ENCODE measurements at places on chromosomes 4 and X.

DNA sequence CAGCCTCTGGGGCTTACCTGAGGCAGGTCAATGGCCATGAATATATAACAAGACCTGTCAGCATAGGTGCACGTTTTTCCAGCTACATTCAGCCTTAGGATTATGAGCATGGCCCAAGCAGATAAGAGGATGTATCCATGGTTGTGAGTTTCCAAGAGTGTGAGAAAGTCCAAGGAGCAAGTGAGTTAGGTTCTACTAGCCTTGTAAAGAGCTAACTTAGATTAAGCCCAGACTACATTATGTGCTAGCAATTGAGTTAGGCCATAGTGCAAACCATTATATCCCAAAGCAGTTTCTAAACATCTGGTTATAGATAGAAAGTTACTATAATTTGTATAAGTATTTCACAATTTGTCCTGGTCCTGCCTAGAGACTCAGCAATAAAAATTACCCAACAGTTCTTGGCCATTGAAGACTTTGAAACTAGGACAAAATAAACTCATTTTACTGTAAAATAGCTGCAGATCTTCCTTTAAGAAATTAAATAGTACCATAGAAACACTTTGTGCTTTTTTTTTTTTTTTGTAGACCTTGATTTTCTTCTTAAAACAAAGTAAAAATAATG lies 312.0 kb downstream of the CAMK2D start:
- DNase-seq = no peak

GRCh38 chrX:21940356-21940829 lies at the start of gene SMS:
TSS of gene SMS (plus strand) at chrX:21940709. CDS start at chrX:21940825, 116 bp downstream.
- peak; percentile 89 for DNase-seq

- no peak for DNase-seq
Observed at GRCh38 chrX:46643636-46644035, 70.1 kb downstream of the CHST7 start.

GRCh38 chrX:150270622-150271021 lies 92.5 kb upstream of the MAMLD1 start:
- DNase-seq = peak; percentile 67

- no peak for DNase-seq
Observed at GRCh38 chr4:6999172-7000086, 43.7 kb upstream of the TADA2B start.

DNA sequence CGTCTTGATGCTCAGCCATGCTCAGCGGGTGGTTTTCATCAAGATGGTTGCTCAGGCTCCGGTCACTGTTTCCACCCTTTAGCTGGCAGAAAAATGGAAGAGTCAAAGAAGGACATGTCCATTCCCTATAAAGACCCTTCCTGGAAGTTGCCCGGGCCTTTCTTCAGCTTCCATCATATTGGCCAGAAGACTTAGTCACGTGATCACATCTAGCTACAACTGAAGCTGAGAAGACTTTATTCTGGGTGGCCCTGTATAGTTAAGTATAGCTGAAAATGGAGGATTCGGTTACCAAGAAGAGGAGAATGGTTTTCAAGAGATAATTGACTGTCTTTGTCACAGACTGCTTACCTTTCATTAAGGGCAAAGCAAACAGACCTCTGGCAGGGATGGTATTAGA lies 296.7 kb upstream of the CASK start:
- DNase-seq = no peak

DNA sequence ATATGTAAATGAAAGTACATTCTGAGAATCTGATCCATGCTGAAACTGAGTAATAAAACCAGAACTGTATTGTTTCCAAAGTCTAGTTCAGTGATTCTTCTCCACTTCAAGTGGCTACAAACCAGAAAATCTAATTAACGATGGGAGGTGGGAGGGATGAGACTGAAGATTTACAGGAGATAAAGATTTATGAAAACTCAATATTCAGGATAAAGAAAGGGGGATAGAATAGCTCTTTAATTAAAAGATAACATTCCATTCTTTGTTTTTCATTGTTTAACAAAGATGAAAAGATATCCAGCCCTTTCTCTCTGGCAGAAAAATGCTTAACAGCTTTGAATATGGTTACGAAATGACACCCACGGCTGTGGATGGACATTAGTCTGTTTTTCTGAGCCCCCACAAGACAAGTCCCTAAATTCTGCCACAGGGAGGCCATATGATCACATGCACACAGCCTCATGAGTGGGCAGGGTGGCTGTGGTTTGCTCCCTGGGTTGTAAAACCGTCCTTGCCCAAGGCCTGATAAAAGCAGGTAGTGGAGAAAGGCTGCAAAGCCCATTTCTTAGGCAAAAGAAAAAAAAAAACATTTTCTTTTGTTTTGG lies 36.4 kb downstream of the TMEM150C start:
- DNase-seq = no peak

DNA sequence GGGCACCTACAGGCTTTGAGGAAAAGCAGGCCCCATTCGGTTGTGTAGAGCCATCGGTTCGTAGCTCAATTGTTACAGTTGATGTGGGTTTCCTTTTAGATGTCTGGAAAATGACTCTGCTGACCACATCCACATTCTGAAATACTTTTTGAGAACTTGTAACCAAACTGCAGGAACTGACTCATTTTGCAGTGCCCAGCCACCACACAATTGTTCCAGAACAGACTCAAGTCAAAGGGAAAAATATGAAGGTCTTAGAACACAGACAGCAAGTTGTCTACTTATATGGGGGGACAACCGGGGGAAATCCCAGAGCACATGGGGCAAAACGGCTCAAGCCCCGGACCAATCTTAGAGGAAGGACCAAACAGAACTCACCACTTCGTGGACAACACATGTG lies 557.6 kb upstream of the DIPK2B start:
- no peak for DNase-seq

GRCh38 chr4:113232194-113232593 lies 182.7 kb downstream of the ANK2 start:
- DNase-seq = no peak

DNA sequence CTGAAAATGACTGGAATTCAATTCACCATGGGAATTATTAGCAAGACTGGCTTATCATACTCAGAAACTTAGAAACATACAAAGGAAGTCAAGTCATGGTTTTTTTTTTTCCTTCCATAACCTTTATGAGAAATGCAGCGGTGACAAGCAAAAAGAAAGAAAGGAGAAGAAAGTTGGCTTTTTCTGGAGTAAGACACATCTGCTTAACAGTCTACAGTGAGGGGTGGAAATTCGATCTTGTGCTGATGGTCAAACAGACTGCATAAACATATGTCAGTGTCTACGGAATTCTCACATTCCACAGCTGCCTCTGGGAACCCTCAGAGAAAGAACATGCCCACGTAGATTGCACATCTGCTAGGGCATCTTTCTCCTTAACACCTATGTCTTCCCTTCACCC lies 54.6 kb downstream of the PROM1 start:
- DNase-seq = no peak

DNA sequence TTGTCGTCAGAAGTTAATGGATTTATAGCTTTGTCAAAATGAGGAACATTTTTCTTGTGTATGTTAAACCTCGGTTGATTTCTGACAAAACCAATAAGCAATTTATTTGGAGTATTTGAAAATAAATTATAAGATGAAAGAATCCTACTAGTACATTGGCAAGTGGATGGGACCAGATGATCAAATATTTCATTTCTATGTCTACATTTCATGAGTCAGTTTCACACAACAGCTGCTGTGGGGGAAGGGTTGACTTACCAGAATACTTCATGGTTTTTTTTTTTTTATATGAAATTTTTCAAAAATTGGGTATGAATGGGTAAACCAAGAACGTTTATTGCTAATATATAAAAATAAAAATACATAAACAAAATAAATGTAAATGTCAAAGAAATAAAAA lies 39.4 kb downstream of the RAPGEF2 start:
- DNase-seq = no peak

Data from vagina (tissue), 2 donors.